ENCODE measurements at places on chromosomes 1 and 21.
A peak's percentile ranks its signal among the peaks of the same experiment; 100 is the strongest.

GRCh38 chr1:76833856-76834255 lies 33.4 kb upstream of the ST6GALNAC5 start:
- no peak for DNase-seq

GRCh38 chr1:160117300-160117699 lies 1.7 kb downstream of the ATP1A2 start:
- DNase-seq = no peak

GRCh38 chr1:54619749-54620148 lies 3.6 kb downstream of the FAM151A start:
- DNase-seq = no peak

DNA sequence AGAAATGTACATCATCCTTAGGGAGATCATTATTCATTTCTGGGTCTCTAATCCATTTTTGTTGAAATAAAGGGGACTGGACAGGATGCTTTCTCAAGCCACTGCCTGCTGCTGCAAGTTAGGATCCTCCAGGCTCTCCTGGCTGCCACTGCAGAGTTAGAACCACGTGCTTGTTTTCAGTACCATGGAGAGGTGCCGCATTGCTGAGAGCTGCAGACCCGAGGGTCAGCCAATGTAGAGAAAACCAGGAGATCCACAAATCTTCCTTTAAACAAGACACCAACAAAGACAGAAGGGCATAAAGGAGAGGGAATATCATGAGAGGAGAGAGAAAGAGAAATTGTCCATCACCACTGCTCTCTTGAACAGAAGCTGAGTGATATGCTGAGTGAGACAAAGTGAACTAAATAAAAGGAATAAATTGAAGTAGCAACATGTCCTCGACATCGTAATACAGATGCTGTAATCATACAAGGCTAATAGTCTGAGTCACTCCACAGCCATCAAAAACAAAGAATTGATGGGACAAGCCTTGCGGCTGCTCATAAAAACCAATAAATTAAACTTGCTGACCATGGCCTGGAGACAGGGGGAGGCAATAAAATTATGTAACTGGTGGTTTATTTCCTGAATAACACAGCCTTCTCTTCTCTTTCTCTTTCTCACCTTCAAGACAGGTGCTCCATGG lies 255.7 kb downstream of the OMA1 start:
- peak; percentile 52 for DNase-seq

DNA sequence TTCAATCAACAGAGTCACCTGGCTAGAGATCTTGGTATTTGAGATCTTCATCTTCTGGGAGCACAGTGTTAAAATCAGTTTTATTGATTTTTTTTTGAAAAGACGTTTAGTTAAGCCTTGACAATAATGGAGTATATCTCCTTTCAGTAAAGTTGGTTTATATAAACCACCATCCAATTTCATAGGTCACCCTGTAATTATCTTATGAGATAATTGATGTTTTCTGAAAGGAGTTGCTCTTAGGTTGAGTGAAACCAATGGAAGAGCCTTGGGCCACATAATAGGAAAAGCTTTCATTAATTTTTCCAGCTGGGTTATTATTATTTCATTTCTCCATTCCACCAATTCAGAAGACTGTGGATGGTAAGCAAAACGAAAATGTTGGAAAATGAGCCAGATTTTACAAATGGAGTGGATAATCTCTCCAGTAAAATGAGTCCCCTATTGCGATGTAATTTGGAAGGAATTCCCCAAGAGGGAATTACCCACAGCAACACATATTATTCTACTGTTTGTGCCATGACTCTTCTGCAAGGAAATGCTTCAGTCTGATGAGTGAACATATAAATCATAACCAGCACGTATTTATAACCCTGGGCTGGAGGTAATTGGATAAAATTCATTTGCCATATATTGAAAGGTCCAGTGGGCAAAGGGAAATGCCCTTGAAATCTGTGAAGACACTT lies 46.2 kb upstream of the TINAGL1 start:
- no peak for DNase-seq

DNA sequence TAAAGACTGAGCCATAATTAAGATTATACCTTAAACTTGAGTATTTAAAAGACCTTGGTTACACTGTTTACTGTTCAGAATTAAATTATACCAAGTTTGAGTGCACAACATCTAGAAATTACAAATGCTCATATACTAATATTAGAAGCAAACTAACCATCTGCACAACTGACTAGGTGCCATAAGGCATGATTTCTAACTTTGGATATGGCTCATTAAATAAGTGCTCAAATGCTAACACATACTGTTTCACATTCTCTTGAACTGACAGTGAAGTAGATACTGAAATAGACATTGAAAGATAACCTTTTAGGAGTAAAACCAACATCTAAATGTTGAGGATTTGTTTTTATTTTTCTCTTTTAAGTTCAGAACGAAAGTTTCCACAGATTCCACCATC lies 74.1 kb downstream of the PRKAA2 start:
- DNase-seq = no peak

GRCh38 chr1:150389650-150390049 lies 25.7 kb downstream of the RPRD2 start:
- DNase-seq = no peak

GRCh38 chr21:46060596-46061061 lies 37.3 kb upstream of the COL6A2 start:
- no peak for DNase-seq

GRCh38 chr1:87644579-87645190 lies 316.0 kb downstream of the LMO4 start:
- DNase-seq = peak; percentile 1

GRCh38 chr1:212514782-212515181 lies 82.1 kb downstream of the NENF start:
- no peak for DNase-seq

DNA sequence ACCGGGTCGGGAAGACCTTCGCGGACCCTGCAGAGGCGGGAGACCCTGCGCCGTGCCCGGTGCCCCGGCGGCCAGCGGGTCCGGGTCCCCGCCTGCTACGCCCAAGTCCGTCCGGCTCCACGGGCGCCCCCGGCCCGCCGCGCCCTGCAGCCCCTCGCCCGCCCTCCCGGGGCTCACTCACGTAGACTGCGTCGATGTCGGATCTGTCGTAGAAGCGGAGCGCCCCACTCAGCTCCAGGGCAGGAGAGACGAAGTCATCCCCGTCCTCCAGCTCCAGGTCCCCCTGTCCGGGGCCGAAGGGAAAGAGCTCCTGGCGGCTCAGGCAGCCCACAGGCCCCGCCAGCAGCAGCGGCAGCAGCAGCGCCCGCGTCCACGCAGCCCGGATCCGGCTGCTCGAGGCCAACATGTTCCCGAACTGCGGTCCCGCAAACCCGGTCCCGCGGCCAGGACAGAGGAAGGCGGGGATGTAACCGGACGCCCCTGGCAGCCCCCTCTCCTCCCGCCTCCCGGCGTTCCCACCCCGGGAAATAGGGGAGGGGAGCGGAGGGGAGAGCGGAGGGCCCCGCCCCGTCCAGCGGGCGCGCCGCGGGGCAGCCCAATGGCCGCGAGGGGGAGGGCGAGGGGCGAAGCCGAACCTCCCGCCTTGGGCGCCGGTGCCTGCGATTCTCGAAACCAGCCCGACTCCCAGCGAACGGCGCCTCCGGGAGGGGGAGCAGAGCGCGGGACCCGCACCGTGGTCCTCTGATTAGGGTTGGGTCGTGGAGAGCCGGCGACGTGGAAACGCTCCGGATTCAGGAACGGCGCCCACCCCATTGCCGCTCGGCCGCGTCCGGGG lies at the start of gene NID1:
Gene NID1, minus strand, starts transcription at position 417 of the 835 bp plus-strand sequence. Its CDS starts 11 bp downstream, at position 406.
- DNase-seq = peak; percentile 83

- DNase-seq = no peak
These were observed 1263.1 kb downstream of the KCNT2 start for GRCh38 chr1:195345149-195345548.

- no peak for DNase-seq
These were observed 25.7 kb downstream of the MIA3 start for GRCh38 chr1:222643606-222643937.

DNA sequence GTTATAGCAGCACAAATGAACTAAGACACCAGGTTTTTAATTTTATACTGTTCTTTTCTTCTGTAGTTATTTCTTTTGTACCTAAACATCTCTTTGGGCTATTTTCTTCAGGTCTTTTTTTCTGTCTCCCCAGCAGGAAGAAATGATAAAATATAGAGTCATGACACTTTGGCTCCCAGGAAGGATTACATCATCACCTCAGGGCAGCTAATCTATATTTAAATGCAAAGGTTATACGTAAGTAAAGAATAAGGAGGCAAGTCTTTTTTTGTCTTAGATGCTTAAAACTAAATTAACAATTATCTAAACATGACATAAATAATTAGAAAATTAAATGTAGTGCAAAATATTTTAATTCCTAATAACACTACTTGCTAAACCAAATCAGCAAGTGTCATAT lies 57.0 kb downstream of the WARS2 start:
- no peak for DNase-seq

GRCh38 chr1:54096227-54096876 lies 42.9 kb downstream of the TCEANC2 start:
- no peak for DNase-seq

DNA sequence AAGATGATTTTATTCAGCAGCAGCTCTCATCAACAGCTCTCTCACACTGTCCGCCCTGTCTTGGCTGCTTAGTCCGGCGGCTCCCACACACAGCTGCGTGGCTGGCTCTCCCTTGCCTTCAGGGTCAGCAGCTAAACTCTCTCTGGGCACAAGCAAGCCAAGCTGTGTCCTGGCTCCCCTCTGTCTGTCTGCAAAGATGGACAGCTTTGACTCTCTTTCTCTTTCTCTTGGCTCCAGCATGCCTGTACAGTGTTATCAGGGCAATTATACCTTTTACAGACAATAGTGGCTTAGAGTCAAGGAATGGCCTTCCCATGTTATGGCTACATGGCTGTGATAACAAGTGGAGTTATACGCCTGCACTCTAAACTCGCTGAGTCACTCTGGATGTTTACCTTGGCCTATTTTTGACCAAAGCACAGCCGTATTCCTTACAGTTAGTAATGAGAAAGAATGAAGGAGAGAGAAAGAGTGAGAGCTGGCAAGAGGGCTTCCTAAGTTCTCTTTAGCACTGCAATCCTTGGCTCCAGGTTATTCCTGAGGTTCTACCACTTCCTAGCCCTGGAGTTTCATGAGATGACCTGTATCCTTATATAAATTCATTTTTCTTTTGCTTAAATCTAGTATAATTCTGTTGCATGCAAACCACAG lies 59.9 kb upstream of the ZSWIM5 start:
- peak; percentile 88 for DNase-seq

DNA sequence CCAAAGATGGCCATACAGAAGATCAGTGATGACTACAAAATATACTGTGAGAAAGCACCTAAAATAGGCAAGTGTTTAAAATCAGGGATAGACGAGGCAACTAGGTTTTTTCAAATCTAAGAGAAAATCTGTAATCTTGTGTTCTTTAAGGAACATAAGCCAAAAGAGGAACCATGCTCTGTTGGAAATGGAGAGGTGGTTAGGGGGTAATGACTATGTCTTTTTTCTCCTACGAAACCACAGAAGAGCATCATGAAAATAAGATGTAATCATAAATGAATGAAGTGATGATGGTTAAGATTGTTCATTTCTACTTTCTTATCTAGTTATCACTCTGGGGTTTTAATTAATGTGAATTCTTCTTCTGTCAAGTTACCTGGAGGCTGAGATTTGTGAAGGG lies 43.1 kb downstream of the RGSL1 start:
- DNase-seq = no peak

GRCh38 chr1:36070349-36070748 lies 13.5 kb upstream of the TEKT2 start:
- DNase-seq = no peak

DNA sequence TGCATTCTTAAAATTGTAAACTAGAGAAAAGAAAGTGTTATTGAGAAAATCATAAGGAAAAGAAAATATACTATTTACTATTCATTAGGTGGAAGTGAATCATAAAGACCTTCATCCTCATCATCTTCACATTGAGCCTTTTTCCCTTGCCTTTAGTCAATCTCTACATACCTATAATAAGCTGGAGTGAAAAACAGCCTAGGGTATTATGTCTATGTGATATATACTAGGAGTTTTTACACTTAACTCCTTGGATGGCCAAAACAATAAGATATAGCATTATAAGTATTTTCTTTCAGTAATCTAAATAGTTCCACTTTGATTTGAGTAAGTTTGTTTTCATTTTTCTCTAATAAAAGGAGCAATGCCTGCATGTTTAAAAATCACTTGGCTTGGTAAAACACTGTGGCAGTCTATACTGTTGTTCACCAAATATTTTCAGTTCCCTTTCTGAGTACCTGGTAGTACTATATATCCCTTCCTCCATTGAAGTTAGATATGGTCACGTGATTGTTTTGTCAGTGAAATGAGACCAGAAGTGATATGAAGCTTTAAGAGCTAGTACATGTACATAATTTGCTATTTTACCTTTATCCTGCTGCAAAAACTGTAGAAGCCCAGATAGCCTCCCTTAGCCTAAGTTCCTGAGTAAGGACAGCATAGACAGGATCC lies 78.3 kb downstream of the CLEC20A start:
- DNase-seq = no peak

DNA sequence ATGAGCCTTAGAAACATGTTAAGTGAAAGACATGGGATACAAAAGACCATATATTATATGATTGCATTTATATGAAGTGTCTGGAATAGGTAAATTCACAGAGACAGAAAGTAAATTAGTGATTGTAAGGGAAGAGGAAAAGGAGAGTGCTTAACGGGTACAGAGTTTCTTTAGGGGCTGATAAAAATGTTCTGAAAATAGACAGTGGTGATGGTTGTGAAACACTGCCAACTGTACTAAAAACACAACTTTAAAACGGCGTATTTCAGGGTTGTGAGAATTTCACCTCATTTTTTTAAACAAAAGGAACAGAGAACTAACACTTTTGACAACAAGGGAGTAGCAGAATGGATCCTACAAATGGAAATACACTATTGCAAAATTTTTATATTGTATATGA lies 13.4 kb downstream of the COP1 start:
- DNase-seq = no peak

GRCh38 chr1:44508397-44508745 lies 103.3 kb downstream of the RNF220 start:
- DNase-seq = no peak

GRCh38 chr1:48750109-48750508 lies 26.6 kb downstream of the BEND5 start:
- DNase-seq = no peak

GRCh38 chr1:36369061-36369861 lies 16.5 kb downstream of the STK40 start:
- DNase-seq = peak; percentile 83

- peak; percentile 78 for DNase-seq
These were observed 3.8 kb downstream of the FBXO2 start for GRCh38 chr1:11650331-11650991.

DNA sequence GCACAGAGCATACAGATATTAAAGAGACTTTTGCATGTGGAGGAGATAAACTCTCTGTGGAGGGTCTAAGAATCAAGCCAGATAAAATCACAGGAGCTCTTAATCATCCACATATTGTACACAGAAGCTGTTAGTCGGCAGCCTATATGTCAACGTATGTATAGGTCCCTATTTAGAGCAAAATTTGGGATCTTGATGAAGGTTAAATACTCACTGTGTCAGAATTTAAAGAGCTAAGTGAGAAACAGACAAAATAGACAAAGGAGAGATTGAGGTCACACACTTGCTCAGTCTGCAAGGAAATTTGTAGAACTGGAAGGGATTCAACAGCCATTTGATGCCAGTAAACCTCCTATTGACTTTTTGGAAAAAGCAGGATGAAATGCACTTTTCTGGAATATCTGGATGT lies 4.1 kb upstream of the IRF2BP2 start:
- no peak for DNase-seq

Data from lung microvascular endothelial cell (primary cell).